ENCODE measurements at places on chromosomes 12 and 14.

DNA sequence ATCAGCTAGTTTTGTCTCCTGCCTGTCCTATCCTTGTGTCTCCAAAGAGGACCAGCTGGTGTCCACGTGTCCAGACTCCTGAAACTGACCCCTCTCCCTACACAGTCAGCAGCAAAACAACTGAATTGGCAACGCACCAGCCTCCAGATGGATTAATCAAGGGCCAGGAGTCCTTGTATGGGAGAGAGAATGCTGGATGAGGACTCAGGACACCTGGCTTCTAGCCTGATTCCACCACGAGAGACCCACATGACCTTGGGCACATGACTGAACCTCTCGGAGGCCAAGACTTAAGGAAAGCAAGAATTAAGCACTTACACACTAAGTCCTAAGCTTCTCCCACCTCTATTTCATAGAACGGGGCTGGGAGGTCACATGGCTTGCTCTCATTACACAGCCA, 60.4 kb upstream of the CMKLR1 start:
- DNase-seq = no peak

GRCh38 chr12:13204428-13204827, 7.9 kb downstream of the EMP1 start:
- no peak for DNase-seq

- DNase-seq = no peak
Observed at GRCh38 chr12:104691721-104692556, 235.2 kb downstream of the CHST11 start.

DNA sequence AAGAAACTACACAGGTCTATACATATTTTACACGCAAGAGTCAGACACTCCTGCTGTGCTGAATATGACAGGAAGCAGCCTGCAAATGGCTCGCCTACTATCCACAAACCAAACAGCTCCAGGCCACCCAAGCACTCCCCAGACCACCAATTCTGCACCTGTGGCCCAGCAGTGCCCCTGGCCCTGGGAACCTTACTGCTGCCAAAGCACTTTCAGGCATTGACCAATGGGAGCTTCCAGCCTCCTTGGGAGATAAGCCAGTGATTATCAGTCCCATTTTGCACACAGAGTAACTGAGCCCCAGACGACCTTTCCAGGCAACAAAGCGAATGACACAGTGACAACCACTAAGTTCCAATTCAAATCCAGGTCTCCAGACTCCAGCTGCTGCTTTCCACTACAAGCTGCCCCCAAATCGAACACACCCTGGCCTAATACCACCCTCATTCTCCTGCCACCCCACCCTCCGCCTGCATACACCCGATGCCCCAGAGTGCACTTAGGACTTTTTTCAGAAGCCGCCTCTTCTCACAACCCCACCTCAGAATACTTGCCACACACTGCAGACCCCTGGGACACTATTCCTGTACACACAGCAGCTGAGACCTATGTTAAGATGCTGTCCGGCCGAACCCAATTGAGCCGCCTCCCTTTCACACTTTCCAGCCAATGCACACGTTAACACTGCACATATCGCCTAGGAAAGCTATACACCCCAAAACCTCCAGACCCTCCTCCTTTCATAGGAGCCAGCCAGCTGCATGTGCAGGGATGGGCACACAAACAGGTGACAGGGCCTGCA, 126.1 kb upstream of the PRMT8 start:
- no peak for DNase-seq

DNA sequence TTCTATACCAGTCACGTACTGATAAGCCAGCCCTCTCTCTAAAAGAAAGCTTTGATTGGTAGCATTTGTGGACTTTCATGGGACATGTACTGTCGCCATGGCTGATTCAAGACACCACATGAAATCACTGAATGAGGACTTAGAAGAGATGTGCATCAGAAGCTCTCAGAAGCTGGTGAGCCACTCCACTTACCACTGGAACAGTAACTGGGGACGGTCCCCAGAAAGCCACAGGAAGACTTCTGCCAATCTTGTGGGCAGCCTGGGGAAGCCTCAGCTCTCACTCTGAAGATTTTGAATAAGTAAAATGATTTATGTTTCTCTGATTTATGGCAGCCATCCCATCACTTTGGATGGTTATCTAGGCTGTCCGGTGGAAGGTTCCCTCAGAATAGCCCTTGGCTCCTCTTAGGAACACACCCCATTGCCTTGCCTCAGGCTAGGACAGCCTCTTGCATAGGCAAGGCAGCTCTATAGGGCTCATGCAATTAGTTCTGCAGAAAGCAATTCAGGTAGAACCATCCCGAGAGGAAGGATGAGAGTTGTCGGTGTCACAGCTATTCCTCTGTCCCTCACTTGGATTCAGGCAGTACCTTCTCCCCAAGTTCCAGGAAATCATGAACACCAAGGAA, 9.8 kb downstream of the DHRS1 start:
- DNase-seq = no peak

DNA sequence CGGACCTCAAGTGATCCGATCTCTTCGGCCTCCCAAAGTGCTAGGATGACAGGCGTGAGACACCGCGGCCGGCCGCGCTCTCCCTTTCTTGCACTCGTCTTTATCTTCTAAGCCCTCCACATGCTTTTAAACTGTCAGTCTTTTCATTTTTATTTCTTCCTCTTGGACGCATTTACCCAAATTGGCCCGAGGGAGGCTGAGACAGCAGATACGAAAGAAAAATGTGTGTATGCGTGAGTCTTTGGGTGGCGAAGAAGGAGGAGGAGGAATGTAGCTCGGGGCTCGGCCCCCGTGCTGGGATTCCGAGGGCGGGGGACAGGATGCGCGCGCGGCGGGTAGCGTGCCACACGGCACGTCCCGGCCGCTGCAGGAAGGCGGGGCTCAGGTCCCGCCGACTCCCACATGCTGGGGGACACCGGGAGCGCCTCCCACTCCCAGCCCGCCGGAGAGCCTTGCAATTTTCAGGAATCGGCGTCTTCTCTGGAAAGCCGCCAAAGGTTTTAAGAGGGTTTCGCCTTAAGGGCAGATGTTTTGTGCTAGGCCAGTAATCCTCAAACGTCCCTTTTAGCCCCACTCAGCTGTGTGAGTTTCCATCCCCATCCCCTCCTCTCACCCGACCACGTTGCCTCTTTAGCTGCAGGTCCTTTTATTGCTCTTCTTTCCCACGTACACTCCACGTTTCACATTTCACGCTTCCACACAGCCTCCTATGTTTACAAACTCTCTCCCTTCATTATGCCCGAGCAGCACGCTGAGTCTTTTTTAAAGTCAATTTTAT, 34.7 kb upstream of the SLC2A3 start:
- DNase-seq = peak; percentile 62

DNA sequence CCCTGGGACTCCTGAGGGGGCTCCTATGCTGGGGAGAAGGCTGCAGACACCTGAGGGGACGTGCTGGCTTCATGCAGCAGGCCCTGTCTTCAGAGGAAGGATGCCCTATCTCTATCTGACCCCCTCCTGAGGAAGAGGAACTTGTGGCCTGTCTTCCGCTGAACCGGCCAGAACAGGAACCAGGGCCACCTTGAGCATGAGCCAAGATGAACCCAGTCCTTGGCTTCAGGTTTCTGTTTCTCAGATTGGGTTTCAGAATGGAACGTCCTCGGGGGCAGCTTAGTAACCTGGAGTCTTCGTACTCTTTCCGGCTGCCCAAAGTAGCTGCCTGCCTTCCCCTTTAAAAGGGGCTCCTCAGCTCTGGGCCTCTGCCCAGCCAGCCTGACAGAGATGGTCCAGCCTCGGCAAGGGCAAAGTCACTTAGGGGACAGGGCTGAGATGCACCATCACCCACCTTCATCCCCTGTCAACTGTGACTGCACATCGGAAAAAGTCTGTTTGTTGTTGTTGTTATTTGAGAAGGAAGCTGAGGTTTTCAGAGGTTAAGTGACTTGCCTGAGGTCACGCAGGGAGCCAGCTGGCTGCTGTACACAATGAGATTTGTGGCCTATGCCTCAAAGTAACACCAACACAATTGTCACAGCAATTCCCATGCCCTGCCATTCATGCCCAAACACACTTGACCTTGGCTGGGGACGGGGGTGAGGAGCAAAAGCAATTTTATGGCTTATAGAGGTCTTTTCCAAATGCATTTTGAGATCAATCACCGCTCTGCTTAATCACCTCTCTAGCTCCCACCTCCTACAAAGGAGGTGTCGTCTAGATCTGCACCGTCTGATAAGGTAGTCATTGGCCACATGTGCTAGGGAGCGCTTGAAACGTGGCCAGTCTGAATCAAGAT, 13.4 kb downstream of the ASB2 start:
- DNase-seq = no peak

- DNase-seq = no peak
Observed at GRCh38 chr12:127459166-127459565, 807.8 kb upstream of the TMEM132C start.

GRCh38 chr12:132491138-132491663, 1.2 kb downstream of the FBRSL1 start:
- DNase-seq = no peak

- no peak for DNase-seq
Observed at GRCh38 chr14:99057576-99058083, 214.4 kb downstream of the BCL11B start.

DNA sequence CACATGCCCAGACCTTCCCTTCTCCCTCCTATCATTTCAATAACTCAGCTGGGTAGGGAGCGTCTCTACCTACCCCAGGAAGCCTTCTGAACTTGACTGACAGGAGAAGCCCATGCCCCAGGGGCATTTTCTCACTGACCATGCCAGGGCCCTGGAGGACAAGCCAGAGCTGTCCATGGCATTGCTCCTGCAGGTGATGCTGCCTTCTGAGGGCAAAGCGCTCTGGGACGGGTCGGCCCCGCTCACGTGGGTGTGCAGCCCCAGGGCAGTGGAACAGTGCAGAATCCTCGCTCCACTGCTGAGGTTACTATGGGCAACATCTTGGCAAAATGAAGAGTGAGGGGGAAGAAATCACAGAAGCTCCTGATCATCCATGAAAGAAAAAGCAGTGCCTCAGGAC, 28.5 kb upstream of the CIPC start:
- DNase-seq = no peak

- no peak for DNase-seq
Observed at GRCh38 chr12:110849748-110850403, 3.1 kb downstream of the CCDC63 start.

DNA sequence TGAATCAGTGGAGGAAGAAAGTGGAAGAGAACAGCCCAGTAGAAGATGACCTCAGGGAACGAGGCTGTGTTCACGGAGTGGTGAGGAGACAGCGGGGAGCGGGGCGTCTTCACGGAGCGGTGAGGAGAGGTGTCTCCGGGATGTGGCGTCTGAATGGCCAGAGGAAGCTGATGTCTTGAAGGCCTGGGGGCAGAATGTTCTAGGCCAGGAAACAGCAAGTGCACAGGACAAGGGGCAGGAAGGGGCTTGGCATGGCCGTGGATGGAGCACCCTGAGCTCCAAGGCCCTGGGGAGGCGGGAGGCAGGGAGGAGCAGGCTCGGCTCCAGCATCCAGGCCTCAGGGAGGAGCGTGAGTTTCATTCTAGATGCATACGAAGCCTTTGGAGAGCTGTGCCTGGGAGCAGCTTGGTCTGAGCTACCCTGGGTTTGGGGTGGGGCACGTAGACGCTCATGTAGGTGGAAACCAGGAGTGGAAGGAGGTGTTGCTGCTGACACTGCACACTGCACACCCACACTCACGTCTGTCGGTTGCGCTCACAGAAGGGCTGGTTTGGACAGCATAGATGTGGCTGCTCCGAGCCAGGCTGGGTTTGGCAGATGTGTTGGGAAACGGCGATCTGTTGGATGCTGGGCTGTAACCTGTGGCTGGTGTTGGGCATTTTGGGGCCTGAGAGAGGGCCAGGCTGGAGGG, 131.6 kb downstream of the ADGRD1 start:
- no peak for DNase-seq

DNA sequence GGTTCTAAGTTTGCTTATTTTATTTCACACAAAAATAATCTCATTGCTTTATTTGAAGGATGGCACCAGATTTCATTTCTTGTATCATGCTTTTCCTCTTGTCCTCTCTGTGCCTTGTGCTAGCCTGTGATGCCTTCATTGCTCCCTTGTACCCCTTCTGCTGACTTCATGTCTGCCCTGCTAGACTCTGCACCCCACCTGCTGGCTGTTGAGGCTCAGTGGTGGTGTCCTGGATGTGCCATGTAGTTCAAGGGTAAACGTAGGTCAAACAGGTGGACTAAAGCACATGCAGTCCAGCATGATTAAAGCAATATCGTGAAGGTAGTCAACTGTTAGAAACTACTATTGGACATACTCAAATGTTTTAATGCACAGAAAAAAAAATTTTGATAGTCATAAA, 21.6 kb downstream of the MRPS35 start:
- no peak for DNase-seq

DNA sequence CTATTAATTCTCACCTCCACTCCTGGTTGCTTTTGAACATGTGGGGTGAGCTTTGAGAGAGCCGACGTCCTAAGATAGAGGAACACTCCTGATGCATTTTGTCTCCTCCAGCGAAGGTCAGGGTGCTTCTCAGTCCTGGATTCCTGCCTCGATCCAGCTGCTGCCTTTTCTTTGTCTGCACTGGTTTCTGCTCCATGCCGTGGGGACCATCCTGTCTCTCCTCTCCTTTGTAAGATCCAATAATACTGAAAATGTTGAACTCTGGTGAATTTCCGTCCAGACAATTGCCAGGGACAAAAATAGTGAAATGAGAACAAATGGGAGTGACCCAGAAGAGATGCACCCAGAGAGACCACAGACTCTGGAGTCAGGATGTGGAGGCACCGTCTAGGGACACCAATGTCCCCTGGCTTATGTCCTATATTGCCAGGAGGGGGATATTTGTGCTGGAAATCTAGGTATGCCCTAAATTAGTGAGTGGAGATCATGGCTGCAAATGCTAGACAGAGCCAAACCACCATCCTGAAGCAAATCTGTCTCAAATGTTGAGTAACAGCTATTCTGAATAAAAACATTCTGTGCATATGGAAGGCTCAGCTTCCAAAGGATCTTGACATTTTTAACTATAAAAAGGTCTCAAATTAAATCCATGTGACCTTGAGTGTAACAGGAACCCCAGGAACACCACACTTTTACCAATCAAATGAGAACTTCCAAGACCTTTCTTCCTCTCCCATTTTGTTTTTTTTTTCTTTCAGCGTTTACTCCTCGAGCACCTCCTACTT, 170.9 kb downstream of the PPM1H start:
- no peak for DNase-seq

DNA sequence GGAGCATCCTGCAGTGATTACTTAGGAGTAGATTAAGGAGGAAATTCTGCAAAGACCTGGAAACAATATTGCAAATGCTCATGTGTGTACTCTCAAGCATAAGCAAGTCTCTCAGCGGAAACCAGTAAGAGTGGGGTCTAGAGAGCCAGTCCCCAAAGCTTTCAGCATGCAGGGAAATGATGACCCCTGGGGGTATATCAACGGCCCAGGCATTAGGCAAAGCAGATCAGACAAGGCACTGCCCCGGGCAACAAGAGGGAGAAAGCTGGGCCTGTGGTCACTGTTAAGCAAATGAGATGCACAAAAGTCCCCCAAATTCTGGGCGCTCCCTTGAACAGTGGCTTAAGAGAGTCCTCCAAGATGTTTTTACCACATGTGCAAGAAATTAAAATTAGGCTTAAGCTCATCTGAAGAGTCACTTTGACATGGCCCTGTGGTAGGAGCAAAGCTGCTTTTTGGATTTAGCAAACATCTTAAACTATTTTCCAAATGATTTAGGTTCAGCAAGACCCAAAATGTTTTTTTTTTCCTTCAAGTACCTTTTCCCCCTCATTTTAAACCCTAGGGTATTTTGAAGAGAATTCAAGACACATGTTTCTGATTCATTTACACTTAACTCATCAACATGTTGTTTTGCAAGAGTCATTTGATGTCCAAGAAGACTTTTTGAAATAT, 457.1 kb upstream of the TBX3 start:
- no peak for DNase-seq

- DNase-seq = no peak
Observed at GRCh38 chr12:66236969-66237368, 48.0 kb downstream of the IRAK3 start.

- no peak for DNase-seq
Observed at GRCh38 chr12:110354172-110354780, 49.2 kb downstream of the ANAPC7 start.

Data from omental fat pad (tissue), 4 donors.